GOT3 (cell line): ENCODE measurements at places on chromosomes 3 and 15.

- DNase-seq, result peak; percentile 43
These were observed 492 bp downstream of the TMCC1 start for GRCh38 chr3:129892857-129893580.

DNA sequence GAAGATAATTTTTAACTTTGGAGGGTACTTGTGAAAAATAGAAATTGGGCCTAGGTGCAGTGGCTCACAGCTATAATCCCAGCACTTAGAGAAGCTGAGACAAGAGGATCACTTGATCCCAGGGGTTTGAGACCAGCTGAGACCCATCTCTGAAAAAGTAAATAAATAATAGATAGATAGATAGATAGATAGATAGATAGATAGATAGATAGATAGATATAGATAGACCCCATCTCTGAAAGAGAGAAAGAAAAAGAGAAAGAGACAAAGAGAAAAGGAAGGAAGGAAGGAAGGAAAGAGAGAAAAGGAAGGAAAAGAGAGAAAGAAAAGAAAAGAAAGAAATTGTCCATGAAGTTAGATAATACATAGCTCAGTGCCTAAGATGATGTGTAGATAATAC, 35.5 kb downstream of the MRPS25 start:
- DNase-seq, result no peak

- no peak for DNase-seq
These were observed 35.6 kb upstream of the LIPC start for GRCh38 chr15:58396181-58396580.

- DNase-seq, result no peak
These were observed 31.9 kb upstream of the ACVR2B start for GRCh38 chr3:38421679-38422336.

DNA sequence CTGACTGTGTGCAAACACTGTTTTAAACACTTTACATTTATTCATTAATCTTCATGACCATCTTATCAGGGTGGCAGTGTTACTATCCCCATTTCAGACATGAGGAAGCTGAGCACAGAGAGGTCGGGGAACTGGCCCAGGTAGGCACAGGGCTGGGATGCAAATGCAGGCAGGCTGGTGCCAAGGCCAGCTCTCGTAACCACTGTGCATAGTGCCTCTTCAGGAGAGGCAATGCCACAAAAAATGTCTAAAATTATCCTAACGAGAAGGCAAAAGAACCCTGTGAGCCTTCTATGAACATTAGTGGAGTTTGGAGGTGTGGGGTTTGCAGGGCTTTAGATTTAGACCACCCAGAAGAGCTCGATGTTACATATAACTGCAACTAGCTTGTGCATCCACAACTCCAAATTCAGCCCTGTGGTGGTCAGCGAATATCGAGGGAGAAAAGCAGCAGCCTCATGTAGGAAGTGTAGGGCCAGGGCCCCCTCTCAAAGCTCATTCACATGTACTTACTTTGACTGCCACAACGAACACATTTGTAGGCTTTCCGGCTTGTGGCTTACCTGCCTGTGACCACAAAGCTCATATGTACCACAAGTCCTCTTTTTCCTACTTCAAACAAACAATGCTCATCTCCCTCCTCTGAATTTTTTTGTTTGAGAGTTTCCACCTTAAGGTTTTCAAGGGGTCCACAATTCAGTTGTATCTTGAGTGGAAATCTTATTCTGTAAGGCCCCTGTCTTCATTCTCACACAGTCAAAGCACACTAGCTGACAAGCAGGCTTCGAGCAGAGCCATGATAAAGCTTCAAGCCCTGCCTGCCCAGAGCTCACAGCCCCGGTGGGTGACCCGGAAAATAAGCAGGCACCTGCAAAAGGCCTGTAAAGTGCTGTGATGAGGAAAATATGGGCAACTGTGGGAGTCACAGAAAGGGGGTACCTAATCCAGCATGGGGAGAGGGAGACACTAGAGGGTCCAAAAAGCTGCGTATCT, 722.9 kb upstream of the CFAP20DC start:
- no peak for DNase-seq

DNA sequence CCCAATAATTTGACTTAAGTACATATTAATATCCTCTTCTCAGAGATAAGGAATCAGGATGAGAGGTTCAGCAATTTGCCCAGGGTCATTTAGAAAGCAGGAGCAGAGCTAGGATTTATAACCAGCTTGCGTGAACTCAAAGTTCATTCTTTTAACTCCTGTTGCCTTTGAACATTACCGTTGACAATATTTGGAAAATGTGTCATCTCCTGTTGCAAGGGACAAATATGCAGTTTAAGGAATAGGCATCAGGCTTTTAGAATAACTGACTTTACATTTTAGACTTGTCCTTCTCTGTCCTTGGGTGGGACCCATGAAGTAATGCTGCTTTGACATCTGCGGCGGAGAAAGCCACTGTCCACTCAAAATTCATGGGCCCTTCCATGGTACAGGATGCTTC, 252.2 kb upstream of the RGMA start:
- no peak for DNase-seq

DNA sequence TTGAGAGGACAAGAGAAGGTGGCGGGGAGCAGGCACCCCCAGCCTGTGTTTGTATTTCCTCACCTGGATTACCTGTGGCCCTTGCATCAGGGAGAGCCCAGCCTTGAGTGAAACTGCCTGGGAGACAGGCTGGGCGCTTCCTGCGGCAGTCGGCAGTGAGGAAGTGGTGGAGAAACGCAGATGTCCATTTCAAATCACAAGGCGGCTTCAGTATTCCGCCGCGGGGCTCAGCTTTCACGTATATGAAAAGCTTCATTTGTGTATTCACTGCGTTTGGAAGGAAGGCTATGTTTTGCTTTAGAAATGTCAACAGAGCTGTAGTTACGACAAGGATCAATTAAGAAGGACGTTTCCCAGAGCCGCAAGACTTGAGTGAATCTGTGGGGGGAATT, 167.4 kb upstream of the CTDSPL start:
- no peak for DNase-seq

GRCh38 chr3:120244834-120245225, 40.2 kb downstream of the GPR156 start:
- no peak for DNase-seq

GRCh38 chr15:73746883-73747282, 6.3 kb downstream of the INSYN1 start:
- DNase-seq, result no peak

DNA sequence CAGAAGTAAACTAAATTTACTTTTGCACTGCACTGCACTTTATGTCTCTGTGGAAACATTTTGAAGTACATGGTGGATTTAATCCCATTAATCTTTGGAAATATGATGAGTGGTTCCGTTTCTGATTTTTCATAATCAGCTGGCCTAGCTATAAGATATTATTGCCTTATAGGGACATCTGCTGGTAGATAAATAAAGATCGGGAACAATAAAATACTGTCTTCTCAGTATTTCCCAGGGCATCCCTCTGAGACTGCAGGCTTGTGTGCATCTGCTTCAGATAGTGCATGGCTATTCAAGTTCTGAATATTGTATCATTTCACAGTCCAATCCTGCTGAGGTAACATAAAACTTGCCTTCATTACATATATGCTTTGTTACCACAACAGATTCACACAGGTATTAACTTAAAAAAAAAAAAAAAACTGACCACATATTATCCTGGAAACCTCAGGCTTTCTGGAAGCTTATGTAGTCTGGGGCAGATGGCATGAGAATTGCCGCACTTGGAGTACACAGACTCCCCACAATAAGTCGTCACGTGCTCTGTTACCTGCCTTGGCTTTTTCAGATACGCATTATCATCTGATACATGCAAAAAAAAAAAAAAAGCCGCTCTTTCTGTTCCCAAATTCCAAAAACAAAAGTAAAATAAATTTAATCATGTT, 330.8 kb upstream of the AGTR1 start:
- DNase-seq, result no peak

GRCh38 chr3:58668247-58668646, 1.7 kb upstream of the FAM3D start:
- no peak for DNase-seq

- no peak for DNase-seq
These were observed 107.1 kb upstream of the ICE2 start for GRCh38 chr15:60585743-60586708.

GRCh38 chr15:49212897-49213296, 42.9 kb downstream of the GALK2 start:
- DNase-seq, result no peak

GRCh38 chr3:27542476-27542875, 58.3 kb upstream of the SLC4A7 start:
- DNase-seq, result no peak

- DNase-seq, result no peak
These were observed 7.7 kb upstream of the PSTPIP1 start for GRCh38 chr15:76987276-76987675.

DNA sequence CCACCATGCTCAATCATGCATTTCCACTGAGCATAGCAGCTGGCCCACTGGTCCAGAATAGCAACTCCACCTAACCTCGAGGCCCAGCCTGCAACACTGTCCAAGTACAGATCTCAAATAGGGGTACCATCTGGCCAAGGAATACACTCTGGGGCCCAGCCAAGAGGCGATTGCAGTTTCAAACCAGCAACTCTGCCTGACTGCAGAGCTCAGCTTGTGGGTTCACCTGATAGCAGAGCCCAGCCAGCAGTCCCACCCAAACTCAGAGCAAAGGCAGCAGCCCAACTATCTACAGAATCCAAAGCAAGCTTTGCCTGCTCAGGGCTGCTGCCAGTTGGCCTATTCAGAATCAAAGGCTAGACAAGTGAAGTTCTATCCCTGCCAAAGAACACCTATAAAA, 30.5 kb downstream of the POLQ start:
- DNase-seq, result no peak

GRCh38 chr3:66980791-66981190, 17.3 kb upstream of the KBTBD8 start:
- no peak for DNase-seq

GRCh38 chr3:110711851-110712516, 359.6 kb upstream of the NECTIN3 start:
- no peak for DNase-seq

- DNase-seq, result no peak
These were observed 25.3 kb upstream of the ANKRD28 start for GRCh38 chr3:15823092-15823491.
